ENCODE measurements at places on chromosomes 16 and 17.

DNA sequence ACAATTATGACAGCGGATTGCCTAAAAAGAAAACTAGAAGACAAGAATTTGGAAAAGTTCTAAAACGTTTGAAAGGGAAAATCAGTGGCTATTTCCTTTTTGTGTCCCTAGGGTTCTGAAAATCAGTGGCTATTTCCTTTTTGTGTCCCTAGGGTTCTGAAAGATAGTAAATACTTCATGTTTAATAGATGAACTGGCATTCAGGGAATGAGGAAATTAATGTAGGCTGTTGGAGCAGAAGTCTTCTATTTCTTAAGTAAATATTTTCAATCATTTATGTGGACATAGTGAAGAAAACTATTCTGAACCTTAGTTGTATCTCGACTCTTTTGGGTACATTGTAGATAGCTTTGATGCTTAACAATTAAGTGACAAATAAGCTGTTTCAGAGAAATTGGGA lies 78.9 kb downstream of the SHISA6 start:
- DNase-seq, result no peak

DNA sequence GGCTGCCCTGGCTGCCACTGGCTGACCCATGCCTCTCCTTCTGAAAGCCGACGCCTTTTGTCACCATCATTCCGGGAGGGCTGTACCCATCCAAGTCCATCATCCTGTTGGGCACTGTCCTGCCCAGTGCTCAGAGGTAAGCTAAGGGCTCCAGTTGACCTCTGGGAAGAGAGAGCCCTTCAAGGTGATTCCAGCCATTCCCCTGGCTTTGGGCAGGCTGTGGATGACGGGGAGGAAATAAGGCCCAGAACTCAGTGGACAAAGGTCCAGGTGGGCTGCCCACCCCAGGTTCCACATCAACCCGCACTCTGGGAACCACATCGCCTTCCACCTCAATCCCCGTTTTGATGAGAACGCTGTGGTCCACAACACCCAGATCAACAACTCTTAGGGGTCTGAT lies 45.8 kb downstream of the NOS2 start:
- no peak for DNase-seq

DNA sequence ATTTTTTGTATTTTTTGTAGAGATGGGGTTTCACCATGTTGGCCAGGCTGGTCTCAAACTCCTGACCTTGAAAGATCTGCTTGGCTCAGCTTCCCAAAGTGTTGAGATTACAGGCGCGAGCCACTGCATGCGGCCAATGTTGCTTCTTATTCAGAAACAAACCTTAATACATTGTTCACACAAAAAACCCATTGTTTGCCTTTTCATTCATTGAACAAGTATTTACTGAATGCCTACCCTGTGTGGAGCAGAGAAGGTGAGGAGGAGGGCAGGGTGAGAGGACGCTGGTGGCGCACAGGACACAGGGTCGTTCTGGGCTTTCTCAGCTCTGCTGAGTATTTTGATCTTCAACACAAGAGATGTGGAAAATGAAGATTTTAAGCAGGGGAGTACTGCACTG lies 8.0 kb upstream of the KRT23 start:
- no peak for DNase-seq

GRCh38 chr17:7435676-7436555 lies 681 bp downstream of the TMEM102 start:
- no peak for DNase-seq
